ENCODE measurements at places on chromosomes 12 and 14.

DNA sequence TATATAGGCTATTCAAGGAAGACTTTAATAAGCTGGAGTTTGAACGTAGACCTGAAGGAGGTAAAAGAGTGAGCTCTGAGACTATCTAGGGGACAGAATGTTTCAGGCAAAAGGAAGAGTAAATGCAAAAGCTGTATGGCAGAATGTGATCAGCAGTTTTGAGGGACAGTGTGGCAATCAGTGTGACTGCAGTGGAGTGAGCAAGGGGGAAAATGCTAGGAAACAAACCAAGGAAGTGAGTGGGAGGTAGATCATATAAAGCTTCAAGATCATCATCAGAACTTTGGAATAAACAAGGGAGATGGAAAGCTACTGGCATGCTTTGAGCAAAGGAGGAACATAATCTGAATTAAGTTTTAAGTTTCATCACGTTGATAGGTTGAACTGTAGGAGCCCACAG lies 67.5 kb upstream of the BTG1 start:
- DNase-seq = no peak

DNA sequence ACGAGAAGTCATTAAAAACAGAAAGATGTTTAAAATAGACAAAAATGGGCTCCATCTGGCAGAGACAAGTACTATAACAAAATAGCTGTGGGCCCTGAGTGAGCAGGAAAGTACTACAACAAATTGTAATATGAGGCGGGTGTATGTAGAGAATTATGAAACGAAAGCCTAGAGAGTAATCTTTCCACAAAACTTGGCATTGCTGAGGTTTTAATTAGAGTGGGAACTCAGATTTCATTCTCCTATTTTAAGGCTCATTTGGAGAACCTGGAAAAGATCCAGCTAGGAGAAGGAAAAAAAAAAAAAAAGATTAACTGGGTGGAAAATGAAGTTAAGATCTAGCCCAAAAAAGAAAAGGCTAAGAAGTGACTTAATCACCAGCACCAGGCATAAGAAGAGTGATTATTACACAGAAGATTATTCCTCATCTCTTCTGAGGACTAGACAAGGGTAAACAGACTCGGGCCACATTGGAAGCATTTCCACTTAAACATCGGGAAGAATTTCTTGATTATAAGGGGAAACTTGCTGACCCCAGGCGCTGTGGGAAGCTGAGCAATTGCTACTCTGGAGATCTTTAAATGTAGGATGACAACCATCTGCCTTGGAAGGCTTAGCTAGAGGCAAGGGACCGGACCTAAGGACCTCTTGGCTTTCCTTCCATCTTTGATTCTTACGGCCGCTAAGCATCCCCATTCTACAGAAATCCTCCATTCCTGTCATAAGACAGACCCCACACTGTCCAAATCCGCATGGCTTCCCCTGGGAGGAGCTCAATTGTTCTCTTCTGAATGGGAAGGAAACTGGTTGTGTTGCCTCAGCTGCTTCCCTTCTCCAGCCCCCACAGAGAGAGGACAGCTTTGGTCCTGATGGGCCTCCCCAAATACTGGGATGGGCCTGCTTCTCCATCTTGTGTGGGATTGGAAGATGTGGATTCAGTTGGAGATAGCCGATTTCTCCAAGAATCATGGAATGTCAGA lies 40.6 kb downstream of the IGF1 start:
- DNase-seq = no peak

DNA sequence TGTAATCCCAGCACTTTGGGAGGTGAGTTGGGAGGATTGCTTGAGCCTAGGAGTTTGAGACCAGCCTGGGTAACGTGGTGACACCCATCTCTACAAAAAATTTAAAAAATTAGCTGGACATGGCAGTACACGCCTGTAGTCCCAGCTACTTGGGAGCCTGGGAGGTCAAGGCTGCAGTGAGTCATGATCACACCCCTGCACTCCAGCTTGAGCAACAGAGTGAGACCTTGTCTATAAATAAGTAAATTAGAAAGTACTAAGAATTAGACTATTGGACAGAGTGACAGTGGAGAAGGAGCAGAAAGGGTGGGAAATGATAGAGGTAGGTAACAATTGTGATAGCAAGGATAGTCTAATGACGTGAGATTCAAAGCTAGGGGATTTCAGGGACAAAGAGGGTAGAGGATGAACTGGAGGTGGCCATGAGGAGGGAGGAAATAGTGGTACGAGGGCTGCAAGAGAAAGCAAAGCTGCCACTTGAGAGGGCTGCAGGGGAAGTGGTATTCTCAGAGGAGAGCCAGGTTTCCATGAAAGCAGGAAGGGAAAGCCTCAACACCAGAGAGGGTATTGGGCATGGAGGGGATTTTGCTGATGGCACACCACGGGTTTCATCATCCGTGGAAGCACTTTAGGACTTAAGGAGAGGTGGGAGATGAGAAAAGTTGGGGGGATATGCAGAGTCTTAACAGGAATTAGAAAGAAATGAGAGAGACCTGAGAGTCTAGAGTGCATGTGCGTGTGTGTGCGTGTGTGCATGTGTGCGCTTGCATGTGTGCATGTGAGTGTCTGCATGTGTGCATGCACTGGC lies 85.6 kb downstream of the SYNE2 start:
- peak; percentile 26 for DNase-seq

DNA sequence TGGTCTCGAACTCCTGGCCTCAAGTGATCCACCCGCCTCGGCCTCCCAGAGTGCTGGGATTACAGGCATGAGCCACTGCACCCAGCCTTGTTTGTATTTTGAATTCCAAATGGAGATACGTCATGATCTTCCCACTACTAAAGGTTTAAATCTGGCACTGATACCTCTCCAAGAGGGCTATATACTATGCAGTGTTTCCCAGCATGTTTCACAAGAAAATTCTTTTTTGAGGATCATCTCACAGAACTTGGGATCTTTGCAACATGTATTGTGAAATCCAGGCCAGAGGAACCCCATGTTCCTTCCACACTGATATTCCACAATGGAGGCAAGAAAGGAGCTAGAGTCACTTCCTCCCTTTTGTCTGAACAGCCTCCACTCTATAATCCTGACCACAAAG lies 112.7 kb downstream of the NT5DC3 start:
- peak; percentile 67 for DNase-seq

- no peak for DNase-seq
Observed at GRCh38 chr12:118714500-118714899, 266.8 kb upstream of the SRRM4 start.

DNA sequence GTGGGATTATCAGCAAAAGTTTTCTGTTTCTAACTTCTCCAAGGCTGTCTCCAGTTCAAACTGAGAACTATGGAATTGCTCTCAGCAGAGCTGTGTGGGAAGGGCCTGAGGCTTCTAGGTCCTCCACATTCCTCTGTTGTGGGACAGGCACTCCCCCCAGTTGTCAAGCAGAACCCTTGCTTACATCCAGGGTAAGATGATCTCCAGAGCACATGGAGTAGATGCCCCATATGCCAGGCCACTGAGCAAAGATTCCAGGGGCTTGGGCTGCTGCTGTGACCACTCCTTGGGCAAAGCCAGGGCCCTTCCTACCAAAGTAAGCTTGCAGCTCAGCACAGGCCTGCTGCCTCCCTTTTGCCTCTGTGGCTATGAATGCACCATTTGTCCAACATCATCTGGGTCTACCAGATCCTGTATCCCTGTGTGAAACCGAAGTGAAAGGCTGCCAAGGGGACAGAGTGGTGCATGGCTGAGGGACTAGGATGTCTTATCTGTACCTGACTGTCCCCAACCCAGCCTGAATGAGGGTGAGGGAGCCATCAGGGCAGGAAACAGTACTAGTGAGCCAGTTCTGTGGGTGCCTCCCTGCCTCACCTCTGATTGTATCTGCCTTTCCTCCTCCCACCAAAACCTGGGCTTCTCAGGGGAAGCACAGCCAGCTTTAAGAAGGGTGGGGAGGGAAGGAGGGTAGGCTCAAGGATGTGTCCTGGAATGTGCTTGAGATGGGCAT lies 13.1 kb upstream of the ESPL1 start:
- DNase-seq = no peak

DNA sequence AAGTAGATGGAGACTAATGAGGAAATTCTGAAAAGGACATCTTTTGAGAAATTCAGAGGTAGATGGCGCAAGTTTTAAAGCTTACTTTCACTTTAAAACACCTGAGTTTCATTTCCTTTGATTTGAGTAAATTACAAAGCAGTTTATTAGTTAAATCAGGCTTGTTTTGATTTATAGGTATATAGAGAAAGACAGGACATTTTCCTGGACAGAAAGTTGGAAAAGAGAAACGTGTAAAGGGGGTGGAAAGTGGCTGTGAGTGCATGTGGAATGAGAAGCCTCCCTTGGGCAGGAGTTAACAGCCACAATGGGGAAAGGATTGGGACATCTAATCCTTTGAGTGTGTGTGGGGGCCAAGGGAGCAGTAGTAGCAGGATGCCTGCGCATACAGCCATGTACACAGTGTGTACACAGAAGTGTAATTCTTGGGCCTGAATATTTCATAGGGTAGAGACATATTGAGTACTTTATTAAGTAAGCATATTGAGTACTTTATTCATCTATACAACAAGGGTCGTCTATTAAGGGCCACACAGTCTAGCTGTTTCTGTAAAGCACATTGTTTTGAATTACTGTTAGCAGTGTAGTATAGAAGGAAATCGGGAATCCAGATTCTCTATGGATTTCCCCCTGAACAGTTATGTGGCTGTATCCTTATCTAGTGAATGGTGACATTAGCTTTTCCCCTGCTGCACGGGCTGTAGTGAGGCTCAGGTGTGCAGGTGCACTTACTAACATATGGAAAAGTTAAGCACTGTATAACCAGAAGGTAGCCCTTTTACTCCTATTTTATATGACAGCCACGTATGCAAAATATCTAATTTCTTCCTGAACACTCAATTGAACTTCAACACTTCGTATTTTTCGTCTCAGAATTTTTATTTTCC lies 19.1 kb downstream of the MARK3 start:
- DNase-seq = no peak

DNA sequence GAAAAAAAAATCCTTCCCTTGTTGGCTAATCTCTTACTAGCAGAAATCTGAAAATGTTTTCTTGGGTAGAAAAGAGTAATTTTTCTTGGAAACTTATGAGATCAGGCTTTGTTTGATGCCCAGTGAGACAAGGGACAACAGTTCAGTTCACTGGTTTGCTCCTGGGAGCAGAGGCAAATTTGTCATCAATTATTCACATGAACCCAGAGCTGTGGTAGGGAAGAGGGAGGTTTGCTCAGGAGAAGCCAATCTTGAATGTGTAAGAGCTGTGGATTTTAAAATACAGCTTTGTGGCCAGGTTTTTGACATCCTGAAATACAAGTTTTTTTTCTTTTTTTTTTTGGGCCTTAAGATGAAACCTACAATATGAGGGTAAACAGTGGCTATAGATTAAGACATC lies 426.6 kb downstream of the ATP23 start:
- DNase-seq = peak; percentile 40

DNA sequence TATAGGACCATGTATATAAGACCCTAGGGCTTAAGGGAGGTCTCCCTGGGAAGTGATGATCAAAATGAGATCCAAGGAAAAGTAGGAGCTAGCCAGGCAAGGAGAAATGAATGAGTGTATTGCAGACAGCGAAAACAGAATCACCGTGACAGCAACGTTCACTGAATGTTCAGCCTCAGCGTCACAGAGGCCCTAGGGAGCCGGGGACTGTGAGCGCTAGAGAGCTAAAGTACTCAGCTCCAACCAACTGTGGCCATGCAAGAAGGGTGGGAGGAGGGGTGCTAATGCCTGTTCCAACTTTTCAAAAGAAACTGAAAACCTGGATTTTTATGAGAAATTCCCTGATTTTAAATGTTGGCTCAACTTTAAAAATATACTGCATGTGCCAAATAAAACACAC lies 105.5 kb upstream of the CCND2 start:
- no peak for DNase-seq

- no peak for DNase-seq
Observed at GRCh38 chr12:77151030-77151429, 85.7 kb upstream of the E2F7 start.

DNA sequence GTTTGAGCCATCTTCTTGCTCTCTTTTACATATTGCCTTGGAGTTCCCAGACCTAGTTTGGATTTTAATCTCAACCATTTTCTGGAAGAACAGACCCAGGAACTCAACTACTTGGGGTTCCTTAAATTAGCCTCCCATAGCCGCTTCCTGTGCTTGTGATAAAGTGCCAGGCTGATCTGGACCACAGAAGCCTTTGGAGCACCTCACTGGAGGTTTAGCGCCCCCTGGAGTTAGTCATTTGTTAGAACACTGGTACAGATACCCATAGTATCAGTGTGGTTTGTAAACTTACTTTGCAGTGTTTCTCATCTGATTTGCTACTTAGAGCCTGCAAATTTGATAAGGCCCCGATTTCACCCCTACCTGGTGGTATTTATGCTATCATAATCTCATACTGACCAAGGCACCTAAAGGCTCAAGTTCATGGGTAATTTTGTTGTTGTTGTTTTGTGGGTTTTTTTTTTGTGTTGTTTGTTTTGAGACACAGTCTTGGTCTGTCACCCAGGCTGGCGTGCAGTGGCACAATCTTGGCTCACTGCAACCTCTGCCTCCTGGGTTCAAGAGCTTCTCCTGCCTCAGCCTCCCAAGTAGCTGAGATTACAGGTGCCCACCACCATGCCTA lies 3.7 kb downstream of the UNC119B start:
- peak; percentile 81 for DNase-seq

GRCh38 chr12:58413794-58414193 lies 472.4 kb downstream of the ATP23 start:
- peak; percentile 81 for DNase-seq

- peak; percentile 41 for DNase-seq
Observed at GRCh38 chr12:108750526-108750925, 19.2 kb upstream of the CORO1C start.

- no peak for DNase-seq
Observed at GRCh38 chr12:111425655-111426054, 19.9 kb downstream of the SH2B3 start.

GRCh38 chr14:51004352-51004800 lies 60.1 kb upstream of the PYGL start:
- DNase-seq = no peak

DNA sequence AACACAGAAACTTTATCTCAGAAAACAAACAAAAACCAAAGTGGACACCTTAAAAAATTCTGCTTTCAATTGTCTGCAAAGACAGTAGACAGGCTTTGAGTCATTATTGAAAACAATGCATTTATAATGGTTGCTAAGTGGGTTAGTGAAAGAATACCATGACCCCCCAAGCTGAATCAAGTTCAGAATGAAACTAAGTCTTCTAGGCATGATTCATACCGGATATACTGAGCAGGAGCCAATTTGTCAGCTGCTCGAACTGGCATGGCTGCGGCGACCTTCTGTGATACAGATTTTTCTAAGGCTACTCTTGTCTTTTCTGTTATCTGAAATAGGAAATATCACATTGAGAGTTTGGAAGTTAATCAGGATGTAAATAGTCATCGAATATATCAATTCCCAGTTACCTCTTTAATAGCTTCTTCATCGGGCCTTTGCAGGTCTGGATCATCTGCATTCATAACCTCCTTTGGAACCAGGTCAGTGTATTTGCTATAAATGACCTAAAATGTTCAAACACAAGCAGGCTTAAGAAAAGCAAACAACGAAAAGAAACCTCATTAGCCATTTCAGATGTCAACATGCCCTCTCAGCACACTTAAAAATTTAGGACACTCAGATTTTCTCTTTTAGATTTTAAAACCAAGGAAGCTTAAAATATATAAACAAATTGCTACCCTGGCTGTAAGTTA lies 22.3 kb downstream of the SNW1 start:
- DNase-seq = peak; percentile 66

Measured in fibroblast of mammary gland (primary cell).